Activated T-cell treated with anti-CD3 and anti-CD28 coated beads, Interleukin-2, amount 50 U/mL, for 24 hours (primary cell): ENCODE measurements at places on chromosomes 2 and 18.

DNA sequence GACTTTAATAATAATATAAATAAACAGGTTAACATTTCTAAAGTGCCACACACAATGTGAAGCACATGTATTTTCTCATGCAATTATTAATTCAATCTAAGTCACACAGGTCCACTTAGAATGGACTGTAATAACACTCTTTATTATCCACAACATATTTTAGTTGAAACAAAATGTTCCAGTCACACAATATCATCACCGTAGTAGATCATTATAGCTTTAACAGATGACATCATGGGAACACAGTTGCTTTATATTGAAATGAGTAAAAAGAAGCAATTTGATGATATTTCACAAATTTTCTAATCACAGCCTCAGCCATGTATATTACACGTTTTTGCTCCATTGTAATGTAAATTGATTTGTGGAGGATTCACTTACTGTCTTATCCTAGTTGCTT, 266.3 kb downstream of the MEIS1 start:
- no peaks in the 10 kb centered on the region for H3K27me3 ChIP-seq
- H3K36me3 ChIP-seq: no peaks in the 10 kb centered on the region

DNA sequence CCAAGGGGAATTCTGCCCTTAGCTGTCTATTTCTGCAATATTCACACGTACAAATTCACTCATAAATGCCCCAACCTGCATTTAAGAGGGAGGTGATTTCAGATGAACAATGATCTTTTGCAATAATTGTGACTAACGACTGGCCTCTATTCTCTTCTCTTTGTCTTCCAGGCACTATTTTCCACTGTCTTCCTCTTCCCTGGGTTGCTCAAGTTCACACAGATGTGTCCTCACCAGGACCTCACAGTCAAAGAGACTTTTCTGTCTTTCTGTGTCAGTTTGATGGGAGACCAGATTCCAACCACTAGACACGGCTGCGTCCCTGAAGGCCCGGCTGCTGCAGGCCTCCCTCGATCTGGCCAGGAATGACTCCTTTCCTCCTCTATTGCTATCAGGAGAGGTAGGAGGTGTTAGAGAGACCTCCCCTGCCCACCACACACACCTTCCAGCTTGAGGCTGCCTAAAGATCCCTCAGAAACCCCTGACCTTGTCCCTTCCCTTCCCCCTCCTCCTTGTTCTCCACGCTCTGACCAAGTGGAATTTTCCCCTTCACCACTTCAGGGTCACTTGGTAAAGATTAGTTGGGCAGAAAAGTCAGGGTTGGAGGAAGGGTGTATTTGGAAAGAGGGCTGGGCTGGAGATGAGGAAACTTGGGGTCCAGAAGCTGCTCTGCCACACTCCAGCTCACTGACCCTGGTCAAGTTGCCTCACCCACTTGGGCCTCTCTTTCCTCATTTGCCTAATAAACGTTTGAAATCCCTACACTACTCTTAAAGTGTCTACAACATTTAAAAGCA, 109.2 kb upstream of the COPS8 start:
- no peaks in the 10 kb centered on the region for H3K36me3 ChIP-seq
- DNase-seq: no peak
- H3K27me3 ChIP-seq: peaks cover 2% of the 10 kb centered on the region
- no peak overlapping the region for H3K4me3 ChIP-seq

DNA sequence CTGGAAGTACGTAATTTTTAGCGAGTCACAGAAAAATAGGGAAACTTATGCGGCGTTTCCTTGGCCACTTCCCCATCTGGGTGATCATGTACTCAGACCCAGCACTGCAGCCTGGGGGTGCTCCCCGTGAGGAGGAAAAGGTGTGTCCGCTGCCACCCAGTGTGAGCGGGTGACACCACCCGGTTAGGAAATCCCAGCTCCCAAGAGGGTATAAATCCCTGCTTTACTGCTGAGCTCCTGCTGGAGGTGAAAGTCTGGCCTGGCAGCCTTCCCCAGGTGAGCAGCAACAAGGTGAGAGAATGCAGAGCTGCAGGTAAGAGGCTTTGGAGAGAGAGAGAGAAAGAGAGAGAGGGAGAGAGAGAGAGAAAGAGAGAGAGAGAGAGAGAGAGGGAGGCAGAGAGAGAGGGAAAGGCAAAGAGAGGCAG, at the start of gene IL1R2:
IL1R2 (plus strand) TSS at position 240 of the 425 bp plus-strand sequence. CDS start 16,616 bp downstream, outside the sequence.
- no peak within 1 kb of the TSS for H3K4me3 ChIP-seq
- peaks cover 30% of the 10 kb centered on the region for H3K27me3 ChIP-seq
- DNase-seq: no peak
- H3K27ac ChIP-seq: no peak within 1 kb of the TSS
- no peaks in the 10 kb centered on the region for H3K36me3 ChIP-seq

- no peaks in the 10 kb centered on the region for H3K27me3 ChIP-seq
- H3K27ac ChIP-seq: no peak overlapping the region
- peaks cover 26% of the 10 kb centered on the region for H3K4me1 ChIP-seq
- H3K4me3 ChIP-seq: no peak overlapping the region
- no peaks in the 10 kb centered on the region for H3K36me3 ChIP-seq
Observed at GRCh38 chr2:1510176-1510575, 96.9 kb downstream of the TPO start.

DNA sequence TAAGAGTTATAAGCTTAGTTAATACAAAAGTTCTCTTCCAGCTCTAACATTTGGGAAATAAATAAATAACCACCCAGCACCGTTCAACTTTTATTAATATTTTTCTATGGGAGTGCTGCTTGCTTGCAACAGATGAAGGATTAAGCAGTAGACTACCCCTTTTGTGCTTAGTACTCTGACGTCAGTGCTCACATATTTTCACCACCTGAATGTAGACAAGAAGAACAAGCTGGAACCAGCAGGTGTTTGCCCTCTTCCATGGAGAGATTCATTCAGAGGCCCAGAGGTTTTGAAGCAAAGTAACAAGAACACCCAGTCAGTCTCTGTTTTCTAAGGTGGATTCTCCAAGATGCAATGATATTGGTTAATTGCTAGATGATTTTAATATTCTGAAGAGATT, 307.1 kb upstream of the PIK3C3 start:
- no peaks in the 10 kb centered on the region for H3K36me3 ChIP-seq
- H3K27ac ChIP-seq: no peak overlapping the region
- DNase-seq: no peak
- no peak overlapping the region for H3K4me3 ChIP-seq
- no peaks in the 10 kb centered on the region for H3K27me3 ChIP-seq

- H3K27me3 ChIP-seq: no peaks in the 10 kb centered on the region
- H3K4me3 ChIP-seq: no peak overlapping the region
- H3K4me1 ChIP-seq: peaks cover 78% of the 10 kb centered on the region
- no peak for DNase-seq
- peaks cover 100% of the 10 kb centered on the region for H3K36me3 ChIP-seq
Observed at GRCh38 chr2:190984595-190984994, 29.4 kb downstream of the STAT1 start.

DNA sequence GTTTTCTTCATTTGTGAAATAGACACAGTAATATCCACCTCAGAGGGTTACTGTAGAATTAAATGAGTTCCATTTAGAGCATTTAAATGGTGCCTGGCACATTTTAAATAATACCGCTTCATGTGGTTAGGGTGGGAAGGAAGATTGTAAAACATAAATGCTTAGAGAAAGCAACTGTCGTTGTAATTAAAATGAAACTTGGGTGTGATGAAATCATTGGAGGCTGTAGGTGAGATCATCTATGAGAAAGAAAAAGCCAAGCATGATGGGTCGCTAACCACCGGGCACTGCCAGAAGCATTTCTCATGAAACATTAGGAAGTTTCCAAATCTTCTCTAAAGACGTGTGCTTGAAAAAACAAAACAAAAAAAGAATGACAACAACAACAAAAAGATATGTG, 8.2 kb upstream of the SLC39A10 start:
- no peaks in the 10 kb centered on the region for H3K27me3 ChIP-seq
- H3K36me3 ChIP-seq: no peaks in the 10 kb centered on the region
- H3K27ac ChIP-seq: peak overlapping the region; percentile 79
- DNase-seq: no peak

- H3K27ac ChIP-seq: no peak overlapping the region
- no peaks in the 10 kb centered on the region for H3K4me1 ChIP-seq
- H3K36me3 ChIP-seq: no peaks in the 10 kb centered on the region
Observed at GRCh38 chr18:27491772-27492171, 306.7 kb upstream of the CHST9 start.

GRCh38 chr2:23513872-23514793, 129.2 kb downstream of the KLHL29 start:
- H3K4me3 ChIP-seq: no peak overlapping the region
- DNase-seq: no peak
- H3K4me1 ChIP-seq: no peaks in the 10 kb centered on the region

GRCh38 chr2:121798617-121799016, 43.2 kb downstream of the TSN start:
- no peaks in the 10 kb centered on the region for H3K4me1 ChIP-seq
- no peak for DNase-seq
- no peaks in the 10 kb centered on the region for H3K36me3 ChIP-seq
- H3K27ac ChIP-seq: no peak overlapping the region
- peaks cover 15% of the 10 kb centered on the region for H3K27me3 ChIP-seq

DNA sequence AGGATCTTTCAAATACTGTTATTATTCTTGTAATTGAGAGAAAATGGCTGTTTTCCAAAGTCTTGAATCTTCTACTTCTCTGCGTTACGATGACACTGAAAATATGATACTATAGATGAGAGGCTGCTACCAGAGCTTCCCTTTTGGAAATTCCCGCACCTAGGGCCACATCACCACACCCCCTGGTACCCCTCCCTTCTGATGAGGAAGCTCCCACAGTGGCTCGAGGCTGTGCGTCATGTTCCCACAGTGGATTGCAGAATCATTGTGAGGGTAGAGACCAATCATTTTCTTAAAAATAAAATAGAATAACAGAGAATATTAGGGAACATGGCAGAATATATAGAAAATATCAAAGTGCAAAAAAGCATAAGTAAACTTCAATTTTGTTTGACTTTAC, 268.9 kb upstream of the SMIM21 start:
- no peaks in the 10 kb centered on the region for H3K4me1 ChIP-seq
- H3K4me3 ChIP-seq: no peak overlapping the region

DNA sequence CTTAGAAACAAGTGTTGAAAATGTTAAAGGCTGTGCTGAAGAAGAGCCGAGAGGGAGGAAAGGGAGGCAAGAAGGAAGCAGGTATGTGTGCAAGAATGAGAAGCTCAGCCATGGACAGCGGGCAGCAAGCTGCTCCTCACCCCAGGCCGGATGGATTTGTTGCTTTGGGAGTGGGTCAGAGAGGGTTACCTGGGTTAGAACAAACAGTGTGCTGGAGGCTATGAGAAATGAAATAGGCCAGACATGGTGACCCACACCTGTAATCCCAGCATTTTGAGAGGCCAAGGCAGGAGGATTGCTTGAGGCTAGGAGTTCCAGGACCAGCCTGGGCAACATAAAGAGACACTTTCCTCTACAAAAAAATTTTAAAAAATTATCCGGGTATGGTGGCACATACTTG, 97.5 kb downstream of the TANC1 start:
- H3K4me3 ChIP-seq: no peak overlapping the region
- H3K4me1 ChIP-seq: no peaks in the 10 kb centered on the region
- H3K27ac ChIP-seq: no peak overlapping the region
- H3K27me3 ChIP-seq: no peaks in the 10 kb centered on the region

DNA sequence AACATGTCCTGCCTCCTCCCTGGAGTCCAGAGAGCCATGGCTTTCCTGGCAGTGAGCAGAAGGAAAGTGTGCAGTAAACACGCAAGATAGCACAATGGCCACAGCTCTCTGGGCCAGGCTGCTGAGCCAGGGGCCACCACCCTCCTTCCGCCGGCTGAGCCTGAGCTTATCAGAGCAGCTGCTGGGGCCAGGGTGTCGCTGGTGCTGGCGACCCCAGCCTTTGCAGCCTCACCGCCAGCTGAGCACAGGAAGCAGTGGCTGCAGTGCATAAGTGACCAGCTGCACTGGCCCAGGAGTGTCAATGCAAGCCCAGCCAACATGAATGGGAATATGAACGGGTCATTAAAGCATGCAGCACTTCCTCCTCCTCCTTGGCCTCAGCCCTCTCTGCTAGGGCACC, 172.0 kb downstream of the ZFP36L2 start:
- no peaks in the 10 kb centered on the region for H3K27me3 ChIP-seq
- H3K36me3 ChIP-seq: no peaks in the 10 kb centered on the region
- DNase-seq: no peak
- peaks cover 31% of the 10 kb centered on the region for H3K4me1 ChIP-seq

DNA sequence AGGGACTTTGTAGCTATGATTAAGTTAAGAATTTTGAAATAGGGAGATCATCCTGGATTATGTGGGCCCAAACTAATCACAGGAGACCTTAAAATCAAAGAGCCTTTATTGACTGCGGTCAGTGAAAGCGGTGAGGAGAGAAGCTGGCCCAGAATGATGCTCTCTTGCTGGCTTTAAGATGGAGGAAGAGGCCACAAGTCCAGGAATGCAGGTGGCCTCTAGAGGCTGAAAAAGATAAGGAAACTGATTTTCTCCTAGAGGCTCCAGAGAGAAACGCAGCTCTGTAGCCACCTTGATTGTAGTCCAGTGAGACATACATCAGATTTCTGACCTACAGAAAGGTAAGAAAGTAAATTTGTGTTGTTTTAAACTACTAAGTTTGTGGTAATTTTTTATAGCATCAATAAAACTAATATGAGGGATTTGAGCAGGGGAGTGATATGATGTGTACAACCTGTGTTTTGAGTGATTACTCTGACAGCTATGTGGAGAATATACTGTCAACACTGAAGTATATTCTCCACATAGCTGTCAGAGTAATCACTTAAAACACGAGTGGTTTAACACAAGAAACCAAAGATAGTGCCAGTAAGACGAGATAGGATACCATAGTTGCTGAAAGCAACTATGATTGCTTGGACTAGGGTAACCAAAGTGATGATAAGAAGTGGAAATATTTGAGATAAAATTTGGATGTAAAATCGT, 364.4 kb upstream of the CHST9 start:
- no peaks in the 10 kb centered on the region for H3K27me3 ChIP-seq
- no peak overlapping the region for H3K27ac ChIP-seq
- no peak for DNase-seq
- no peaks in the 10 kb centered on the region for H3K4me1 ChIP-seq
- no peaks in the 10 kb centered on the region for H3K36me3 ChIP-seq

DNA sequence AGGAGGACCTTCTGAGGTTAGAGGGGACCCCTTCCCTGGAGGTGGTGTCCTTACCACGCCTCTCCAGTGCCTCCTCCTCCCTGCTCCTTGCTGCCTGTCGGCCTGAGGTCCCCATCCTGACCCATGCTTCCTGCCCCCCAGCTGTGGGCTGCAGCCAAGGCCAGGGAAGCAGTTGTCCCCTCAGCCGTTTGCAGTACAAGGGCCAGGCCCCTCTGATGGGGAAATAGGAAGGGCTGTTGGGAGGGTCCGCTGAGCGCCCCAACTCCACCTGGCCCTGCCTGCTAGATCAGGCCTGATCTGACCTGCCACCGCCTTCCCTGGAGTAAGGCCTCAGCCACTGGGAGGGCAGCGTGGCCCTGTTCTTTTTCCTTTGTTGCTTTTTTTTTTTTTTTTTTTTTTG, 219.8 kb downstream of the KLHL29 start:
- DNase-seq: no peak
- H3K27ac ChIP-seq: no peak overlapping the region
- no peaks in the 10 kb centered on the region for H3K4me1 ChIP-seq
- no peaks in the 10 kb centered on the region for H3K36me3 ChIP-seq
- H3K4me3 ChIP-seq: no peak overlapping the region
